ENCODE measurements at places on chromosomes 16 and 17.

GRCh38 chr17:40724656-40725055, 21.1 kb upstream of the KRT24 start:
- no peak for DNase-seq

DNA sequence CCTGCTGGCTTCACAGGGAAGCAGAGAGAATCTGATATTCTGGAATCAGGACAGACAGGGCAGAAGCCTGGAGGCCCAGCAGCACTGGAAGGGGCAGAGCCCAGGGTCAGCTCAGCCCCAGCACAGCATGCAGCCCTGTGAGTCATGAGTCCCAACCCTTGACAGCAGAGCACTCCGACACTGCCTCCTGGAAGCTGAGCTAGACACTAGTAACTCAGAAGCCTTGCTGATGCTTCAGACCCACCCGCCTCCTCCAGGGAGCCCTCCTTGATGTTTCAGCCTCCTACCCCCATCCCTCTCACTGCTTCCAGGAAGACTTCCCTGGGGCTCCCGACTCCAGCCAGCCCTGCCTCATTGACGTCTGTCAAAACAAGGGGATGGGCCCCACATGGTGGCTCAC, 6.9 kb downstream of the CAMKK1 start:
- DNase-seq: no peak

- no peak for DNase-seq
Measured at GRCh38 chr17:75468291-75468754, 11.9 kb downstream of the TMEM94 start.

- no peak for DNase-seq
Measured at GRCh38 chr17:57313097-57313835, 56.9 kb downstream of the MSI2 start.

DNA sequence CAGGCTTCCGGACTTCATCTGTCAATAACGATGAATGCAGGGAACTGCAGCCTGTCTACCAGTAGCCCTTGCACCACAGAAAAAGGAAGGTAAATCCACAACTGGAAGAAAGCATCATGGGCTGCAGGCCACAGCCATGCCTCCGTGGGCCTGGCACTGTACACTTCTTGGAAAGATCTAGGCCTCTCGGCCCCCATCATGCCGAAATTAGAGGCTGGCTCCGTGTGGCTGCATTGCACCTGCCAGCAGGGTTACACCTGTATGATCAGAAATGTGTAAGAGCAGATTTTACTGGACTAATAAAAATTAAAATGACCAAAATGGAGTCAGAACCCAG, 52.2 kb downstream of the SDK2 start:
- no peak for DNase-seq

GRCh38 chr16:84979516-84979915, 31.8 kb downstream of the ZDHHC7 start:
- no peak for DNase-seq

- no peak for DNase-seq
Measured at GRCh38 chr16:78667675-78668074, 568.2 kb downstream of the WWOX start.

DNA sequence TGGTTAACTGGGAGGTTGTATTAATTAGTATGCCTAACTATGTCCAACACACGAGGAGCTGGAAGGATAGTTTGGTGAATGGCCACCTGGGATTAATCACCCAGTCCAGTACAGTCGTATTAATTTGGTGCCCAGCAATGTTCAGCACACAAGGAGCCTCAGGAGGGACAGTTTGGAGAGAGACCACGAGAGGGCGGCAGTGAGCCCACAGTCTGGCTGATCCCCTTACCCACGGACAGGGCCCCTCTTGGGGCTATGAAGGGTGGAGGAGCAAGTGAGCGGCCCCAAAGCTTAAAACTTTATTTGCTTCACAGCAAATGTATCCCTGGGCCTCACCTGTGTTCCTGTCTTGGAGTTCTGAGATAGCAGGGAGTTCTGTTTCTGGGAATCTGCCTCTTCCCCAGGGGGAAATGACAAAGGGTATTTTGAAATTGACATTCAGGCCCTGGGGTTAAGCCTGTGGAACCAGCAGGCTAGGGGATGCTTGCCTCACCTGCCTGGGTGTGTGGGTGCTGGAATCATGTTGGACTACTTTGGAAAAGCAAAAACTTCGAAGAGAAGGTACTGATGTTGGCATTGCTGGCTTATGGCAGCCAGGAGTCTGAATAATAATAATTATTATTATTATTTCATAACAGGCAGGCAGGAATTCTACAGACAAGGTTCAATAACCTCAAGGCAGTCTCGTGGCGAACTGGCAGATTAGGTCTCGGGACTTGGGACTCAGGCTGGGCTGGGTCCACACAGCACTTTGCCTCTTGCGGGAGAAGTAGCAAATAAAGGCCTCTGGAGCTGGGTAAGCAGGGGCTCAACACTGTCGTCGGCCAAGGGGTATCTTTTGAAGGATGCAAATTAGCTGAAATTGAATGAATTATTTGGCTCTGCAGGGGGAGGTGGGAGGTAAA, 227.6 kb upstream of the ASIC2 start:
- DNase-seq: peak; percentile 6

DNA sequence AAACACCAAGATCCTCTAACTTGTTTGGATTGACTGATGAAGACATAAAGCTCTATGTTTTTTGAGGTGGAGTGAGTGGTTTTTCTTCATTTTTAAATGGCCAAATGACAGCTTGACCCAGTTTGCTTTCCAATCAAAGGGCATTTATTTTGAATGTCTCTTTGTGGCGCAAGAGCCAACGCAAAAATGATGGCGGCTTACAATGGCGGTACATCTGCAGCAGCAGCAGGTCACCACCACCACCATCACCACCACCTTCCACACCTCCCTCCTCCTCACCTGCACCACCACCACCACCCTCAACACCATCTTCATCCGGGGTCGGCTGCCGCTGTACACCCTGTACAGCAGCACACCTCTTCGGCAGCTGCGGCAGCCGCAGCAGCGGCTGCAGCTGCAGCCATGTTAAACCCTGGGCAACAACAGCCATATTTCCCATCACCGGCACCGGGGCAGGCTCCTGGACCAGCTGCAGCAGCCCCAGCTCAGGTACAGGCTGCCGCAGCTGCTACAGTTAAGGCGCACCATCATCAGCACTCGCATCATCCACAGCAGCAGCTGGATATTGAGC, 329 bp downstream of the NLK start:
- no peak for DNase-seq

GRCh38 chr16:51872524-51872923, 674.4 kb downstream of the TOX3 start:
- no peak for DNase-seq

- no peak for DNase-seq
Measured at GRCh38 chr17:6669479-6670212, 18.1 kb downstream of the C17orf100 start.

DNA sequence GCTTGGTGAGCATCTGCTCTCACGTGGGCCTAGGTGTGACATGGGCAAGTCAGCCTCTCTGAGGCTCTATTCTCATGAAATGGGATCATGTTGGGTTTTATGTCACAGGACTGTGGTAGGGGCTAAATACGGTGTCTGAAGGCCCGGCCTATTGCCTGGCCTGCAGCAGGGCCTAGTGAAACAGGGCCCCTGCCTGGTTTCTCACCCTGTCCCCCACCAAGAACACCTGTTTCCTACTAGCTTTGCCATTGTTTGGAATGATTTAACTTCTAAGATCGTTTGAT, 29.1 kb downstream of the POLR3E start:
- DNase-seq: no peak

DNA sequence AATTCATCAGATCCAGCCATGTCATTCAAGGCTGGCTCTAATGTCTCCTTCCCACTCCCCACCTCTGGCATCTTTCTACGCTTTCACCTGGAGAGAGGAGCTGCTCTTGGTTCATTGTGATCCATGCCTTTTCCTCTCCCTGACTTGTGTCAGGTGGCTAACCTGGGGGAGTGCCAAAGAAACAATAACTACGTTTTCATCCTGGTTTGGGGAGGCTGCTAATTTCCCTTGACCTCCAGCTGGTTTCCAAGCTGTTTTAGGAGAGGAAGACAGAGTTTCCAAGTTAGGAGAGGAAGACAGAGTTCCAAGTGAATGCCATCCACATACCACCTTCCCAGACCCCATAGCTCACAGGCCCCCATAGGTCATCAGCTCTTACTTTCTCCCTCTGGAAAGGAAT, 40.0 kb upstream of the HLF start:
- DNase-seq: no peak

- DNase-seq: peak; percentile 29
Measured at GRCh38 chr17:77363821-77364361, 223.1 kb downstream of the SEC14L1 start.

GRCh38 chr16:49560004-49560830, 186.6 kb downstream of the C16orf78 start:
- DNase-seq: no peak

GRCh38 chr16:72042157-72042660, 12.1 kb upstream of the HP start:
- DNase-seq: no peak

DNA sequence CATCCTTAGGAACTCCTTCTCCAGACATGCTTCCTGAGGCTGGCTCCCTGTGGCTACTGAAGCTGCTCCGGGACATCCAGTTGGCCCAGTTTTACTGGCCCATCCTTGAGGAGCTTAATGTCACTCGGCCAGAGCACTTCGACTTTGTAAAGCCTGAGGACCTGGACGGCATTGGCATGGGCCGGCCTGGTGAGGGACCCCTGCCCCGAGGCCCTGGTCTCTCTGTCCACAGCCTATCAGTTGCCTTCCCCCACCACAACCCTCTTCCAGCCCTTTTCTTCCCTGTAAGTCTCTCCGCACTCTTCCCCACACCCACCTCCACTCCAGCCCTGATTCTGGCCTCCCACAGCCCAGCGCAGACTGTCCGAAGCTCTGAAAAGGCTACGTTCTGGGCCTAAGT, 2.0 kb downstream of the TNK1 start:
- DNase-seq: no peak

GRCh38 chr17:39761861-39762496, 24.2 kb downstream of the GRB7 start:
- DNase-seq: no peak

GRCh38 chr16:1691276-1691675, 13.2 kb downstream of the JPT2 start:
- no peak for DNase-seq

DNA sequence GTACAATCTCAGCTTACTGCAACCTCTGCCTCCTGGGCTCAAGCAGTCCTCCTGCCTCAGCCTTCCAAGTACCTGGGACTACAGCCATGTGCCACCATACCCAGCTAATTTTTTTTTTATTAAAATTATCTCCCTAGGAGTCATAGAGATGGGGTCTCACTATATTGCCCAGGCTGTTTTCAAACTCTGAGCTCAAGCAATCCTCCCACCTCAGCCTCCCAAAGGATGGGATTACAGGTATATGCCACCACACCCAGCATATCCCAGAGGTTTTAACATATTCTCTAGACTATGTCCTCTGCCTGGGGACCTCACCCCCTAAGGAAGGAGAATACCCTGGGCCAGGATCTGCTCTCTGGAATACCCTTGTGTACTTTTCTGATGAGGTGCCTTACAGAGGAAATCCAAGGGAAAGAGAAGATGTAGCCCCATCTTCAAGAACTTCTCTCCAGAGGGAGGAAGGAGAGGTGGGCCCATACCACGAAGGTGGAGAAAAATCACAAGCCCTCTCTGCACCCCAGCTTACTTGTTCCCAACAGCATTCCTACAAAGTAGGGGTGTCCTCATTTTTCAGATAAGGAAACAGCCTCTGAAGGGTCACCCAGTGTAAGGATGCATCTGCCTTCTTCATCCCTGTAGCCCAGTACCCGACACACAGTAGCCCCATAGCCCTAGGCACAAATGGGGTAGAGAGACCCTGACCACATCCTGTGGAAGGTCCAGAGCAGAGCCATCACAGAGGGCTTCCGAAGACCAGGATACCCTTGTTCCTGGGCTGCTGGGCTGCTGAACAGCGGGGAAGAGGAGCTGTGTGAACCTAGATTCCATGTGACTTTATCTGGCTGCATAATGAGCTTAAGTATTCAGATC, 151.6 kb downstream of the SOCS1 start:
- no peak for DNase-seq

DNA sequence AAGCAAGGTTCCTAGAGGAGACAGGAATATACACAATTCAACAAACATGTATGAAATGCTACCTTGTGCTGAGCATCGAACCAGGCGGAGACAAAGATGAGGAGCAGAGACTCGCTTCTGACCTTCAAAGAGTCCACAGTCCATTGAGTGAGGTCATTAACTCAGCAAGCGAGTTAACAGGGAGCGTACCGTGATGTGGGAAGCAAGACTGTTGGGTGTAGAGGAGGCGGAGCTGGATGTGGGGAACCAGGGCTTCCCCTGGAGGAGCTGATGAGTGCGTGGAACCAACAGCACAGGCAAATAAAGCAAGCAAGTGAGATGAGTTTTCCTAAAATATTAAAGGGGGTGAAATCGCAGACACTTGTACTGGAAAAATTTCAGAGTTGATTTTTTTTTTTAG, 65.0 kb downstream of the NXN start:
- no peak for DNase-seq

DNA sequence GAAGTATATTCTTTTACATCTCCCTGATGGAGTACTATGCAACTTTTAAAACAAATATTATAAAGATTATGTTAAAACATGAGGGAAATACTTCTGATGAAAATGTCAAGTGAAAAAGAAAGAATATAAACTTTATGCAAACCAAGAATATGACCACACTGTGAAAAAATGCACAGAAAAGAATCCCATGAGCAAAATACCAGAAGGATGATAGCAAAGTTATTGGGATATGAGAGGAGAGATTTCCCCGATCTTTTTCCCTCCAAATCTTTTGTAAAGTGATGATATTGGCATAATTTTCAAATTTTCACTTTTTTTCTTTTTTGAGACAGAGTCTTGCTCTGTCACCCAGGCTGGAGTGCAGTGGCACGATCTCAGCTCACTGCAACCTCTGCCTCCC, 36.6 kb upstream of the SMURF2 start:
- no peak for DNase-seq

- no peak for DNase-seq
Measured at GRCh38 chr17:37295888-37296287, 79.9 kb upstream of the C17orf78 start.

DNA sequence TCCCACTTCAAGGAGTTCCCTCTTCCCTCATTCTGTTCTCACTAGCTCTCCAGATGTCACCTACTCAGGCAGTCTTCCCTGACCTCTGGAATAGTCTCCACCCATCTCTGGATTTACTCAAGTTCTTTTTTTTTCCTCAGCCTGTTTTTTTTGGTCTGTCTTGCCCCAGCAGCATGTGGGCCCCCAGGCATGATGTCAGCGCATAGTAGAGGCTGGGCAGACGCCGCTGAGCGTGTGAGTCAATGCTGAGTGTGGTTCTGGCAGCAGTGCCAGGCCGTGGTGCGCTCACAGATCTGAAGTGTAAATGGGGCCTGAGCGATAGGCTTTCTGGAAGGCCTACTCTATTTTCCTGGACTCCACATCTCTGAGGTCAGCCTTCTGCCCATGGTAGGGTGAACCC, 2.7 kb upstream of the KCNJ18 start:
- no peak for DNase-seq

DNA sequence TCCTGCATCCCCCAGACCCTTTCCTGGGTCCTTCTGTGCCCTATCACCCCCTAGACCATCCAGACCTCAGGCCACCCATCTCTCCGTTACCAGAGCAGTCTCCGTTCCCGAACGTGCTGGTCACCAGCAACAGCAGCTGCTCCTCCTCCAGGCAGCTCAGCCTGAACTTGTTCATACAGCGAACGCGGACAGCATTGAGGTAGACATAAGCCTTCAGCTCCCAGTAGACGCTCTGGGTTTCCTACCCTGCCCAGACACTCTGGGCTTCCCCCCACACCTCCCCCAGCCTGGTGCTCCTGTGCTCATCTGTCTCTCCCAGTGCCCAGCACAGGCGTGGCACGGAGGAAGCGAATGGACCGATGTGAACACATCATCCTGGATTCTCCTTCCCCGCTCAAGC, 41.6 kb upstream of the RNFT1 start:
- DNase-seq: no peak

Data from CD4-positive, alpha-beta T cell treated with Interleukin-12 subunit alpha and Interleukin-12 subunit beta, for 1 hour (primary cell).